Activated CD4-positive, CD25-positive, alpha-beta regulatory T cell (primary cell): ENCODE measurements at places on chromosomes 13 and 19.

DNA sequence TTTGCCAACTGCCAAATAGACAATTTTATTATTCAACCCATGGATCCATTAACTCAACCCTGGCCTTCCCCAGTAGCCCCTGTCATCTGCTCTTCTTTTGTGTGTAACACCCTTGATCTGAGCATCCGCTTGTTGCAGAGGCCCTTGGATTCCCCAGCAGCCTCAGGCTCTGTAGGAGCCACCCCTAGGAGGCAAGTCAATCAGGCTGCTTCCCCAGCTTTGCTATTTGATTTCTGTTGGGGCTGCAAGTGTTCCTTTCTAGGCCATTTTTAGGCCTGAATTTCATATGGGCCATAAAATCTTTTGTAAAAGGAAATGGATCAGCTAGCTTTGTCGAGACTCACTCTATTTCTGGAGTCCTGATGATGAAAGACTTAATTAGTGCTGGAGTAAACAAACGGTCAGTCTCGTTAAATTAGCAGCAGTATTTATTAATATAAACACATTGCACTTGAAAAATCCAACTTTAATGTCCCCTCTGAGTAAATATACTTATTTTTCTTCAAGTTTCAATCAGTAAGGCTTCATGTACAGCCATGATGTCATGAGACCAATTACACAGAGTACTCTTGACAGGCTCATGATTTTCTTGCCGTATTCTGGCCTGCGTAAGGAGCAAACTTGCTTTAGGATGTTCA lies 105.3 kb downstream of the RGCC start:
- DNase-seq = no peak

GRCh38 chr19:42303101-42303464 lies 659 bp upstream of the PAFAH1B3 start:
- no peak for DNase-seq

- DNase-seq = no peak
These were observed 793 bp downstream of the LRFN1 start for GRCh38 chr19:39319892-39320248.

GRCh38 chr13:56720841-56721240 lies 419.9 kb upstream of the PRR20A start:
- no peak for DNase-seq

- DNase-seq = no peak
These were observed 139.3 kb downstream of the IRS2 start for GRCh38 chr13:109647053-109647452.

- DNase-seq = no peak
These were observed 12.8 kb downstream of the ELF1 start for GRCh38 chr13:41006306-41006705.

- no peak for DNase-seq
These were observed 233.5 kb upstream of the SERP2 start for GRCh38 chr13:44140146-44140545.

DNA sequence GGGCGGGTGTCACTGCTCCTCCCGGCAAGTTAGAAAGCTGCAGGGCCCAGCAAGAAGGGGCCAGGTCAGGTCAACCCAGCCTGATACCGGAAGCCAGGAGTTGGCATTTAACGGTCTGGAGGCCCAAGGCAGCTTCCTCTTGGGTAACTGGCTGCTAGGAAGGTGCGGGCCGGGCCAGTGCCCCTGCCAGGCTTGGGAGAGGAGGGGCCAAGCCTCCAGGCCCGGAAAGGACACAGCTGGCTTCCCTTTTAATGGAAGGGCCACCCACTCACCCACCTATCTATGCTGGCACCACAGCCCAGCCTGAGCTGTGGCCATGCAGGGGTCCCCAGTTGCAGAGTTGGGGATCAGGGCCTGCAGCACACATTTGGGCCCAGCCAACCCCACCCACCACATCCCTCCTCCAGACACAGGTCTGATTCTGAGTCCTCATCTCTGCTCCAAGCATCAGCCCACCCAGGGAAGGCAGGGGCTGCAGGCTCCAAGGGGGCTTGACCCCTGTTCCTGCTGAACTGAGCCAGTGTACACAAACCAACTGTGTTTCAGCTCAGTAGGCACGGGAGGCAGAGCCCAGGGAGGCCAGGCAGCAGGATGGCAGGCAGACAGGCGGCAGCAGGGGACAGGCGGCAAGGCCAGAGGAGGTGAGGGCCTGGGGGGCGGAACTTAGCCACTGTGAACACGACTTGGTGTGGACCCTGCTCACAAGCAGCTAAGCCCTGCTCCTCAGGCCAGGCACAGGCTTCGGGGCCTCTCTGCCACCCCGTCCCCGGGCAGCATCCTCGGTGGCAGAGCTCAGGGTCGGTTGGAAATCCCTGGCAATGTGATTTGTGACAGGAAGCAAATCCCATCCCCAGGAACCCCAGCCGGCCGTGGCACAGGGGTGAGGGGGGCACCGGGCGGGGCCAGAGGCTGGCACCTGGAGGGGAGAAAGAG lies 40.8 kb downstream of the ZSWIM4 start:
- DNase-seq = no peak

DNA sequence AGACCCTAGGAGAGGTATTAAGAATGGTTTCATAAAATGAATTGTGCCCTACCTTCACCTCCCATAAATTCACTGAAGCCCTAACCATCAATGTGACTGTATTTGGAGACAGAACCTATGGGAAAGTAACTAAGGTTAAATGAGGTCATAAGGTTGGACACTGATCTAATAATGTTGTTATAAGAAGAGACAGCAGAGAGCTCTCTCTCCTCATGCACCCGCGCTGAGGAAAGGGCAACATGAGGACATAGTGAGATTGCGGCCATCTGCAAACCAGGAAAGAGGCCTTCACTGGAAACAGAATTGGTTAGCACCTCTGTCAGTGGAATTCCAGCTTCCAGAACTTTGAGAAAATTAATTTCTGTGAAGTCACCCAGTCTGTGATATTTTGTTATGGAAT lies 1396.1 kb upstream of the MIR17HG start:
- DNase-seq = no peak

DNA sequence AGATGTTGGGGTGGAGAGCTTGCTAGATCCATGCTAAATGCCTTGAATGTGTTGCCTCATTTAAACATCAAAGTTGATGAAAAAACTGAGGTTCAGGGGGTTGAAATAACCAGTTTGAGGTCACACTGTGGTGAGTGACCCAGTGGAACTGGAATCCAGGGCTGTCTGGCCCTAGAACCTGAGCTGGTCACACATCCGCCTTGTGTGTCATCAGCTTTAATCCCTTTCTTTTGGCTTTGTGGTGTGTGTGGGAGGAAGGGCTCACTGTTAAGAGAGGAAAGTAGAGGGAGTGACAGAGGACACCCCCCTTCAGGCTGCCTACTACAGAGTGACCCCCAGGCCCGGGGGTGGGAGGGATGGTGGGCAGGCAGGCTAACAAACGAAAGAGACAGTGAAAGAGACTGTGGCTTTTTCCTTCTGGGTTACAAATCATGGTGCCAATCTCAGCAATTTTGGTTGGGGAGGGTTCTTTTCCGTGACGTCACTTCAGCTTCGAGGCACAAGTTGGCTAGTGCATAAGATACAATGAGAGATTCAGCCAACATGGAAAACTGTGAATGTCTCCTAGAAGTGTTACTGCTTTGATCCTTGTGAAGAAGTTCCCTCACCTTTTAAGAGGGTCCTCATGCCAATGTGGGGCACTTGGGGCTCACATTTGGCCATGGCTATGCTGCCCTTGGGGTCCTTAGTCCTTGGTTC lies 164.9 kb downstream of the DLEU7 start:
- DNase-seq = no peak

DNA sequence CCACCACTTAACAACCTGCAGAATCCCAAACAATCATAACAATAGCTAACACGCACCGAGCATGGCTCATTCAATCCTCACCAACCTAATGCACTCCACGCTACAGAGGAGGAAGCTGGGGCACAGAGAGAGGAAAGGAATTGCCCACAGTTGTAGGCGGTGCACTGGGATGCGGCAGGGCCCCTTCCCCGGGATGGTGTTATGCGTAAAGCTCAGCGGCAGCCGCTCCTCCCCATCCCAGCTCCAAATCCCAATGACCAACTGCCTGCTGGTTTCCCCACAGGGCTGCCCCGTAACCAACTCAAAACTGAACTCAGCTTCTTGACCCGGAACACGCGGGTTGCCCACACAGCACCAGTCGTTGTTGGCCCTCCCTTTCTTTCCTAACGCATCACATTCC lies 42.2 kb downstream of the SERP2 start:
- DNase-seq = no peak

GRCh38 chr19:30935146-30935545 lies 414.1 kb downstream of the TSHZ3 start:
- DNase-seq = no peak

- DNase-seq = no peak
These were observed 3.1 kb downstream of the ADGRE1 start for GRCh38 chr19:6890401-6890913.

- no peak for DNase-seq
These were observed 675.3 kb upstream of the SGCG start for GRCh38 chr13:22505489-22505888.
